NCI-H2171 (cell line): ENCODE measurements at places on chromosomes 7 and 10.

DNA sequence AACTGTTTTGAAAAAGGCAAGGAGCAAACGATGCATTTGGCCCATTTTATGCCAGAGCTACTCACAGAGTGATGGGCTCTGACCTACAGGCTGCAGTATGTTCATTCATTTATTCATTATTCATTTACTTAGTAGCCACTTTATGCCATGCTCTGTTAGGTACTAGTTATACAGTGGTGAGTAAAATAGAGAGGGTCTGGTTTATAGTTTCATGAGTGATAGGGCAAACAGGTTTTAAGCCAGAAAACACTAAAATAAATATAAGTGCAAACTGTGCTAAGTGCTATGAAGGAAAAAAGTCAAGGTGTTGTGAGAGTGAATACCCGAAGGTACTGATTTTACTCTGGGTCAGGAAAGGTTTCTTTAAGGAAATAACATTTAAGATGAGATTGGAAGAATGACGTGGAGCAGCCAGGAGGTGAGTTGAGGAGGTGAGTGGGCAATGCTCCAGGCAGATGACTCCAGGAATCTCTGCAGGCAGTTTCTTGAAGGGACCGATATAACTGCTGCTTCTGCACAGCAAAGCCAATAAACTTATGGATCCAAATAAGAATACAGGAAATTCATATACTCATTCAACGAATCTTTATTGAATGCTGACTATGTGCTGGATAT is 56.9 kb upstream of the FAM133B start:
- no peak for DNase-seq

DNA sequence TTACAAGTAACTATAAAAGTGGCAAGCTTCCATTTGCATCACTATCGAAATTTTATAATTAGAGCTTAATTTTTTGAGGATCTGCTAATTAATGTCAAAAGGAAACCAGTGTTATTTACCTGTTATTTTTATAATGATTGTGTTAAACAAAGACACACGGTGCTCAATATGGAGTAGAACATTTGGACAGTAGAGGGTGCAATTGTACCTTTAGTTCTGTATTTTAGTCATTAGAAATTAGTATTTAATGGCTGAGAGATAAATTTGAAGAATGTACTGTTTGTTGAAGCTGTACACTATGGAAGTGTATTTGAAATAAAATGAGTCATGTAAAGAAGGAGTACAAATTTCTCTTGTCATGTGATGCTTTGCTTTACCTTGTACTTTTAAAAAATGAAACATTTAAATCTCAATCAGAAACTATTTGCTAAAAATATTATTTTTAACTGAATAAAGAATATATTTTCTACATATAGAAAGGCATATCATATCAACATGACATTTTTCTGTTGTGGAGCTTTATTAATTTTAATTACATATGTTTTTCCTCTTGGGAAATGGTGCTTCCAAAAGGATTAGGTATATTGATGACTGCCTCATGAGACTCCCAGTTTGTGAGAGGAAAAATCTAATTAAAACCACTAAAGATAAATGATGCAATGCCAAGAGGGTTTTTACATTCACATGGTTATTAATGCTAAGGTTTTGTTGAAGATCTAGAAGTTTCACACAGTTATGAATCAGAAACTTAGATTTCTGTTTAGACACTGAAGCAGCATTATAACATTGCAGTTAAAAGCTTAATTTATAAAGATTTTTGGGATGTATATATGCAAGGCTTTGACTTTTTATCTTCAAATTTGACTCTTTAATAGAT is 10.4 kb upstream of the PRKG1 start:
- DNase-seq, result no peak

- DNase-seq, result no peak
These were observed 7.8 kb downstream of the C7orf33 start for GRCh38 chr7:148598351-148598750.

DNA sequence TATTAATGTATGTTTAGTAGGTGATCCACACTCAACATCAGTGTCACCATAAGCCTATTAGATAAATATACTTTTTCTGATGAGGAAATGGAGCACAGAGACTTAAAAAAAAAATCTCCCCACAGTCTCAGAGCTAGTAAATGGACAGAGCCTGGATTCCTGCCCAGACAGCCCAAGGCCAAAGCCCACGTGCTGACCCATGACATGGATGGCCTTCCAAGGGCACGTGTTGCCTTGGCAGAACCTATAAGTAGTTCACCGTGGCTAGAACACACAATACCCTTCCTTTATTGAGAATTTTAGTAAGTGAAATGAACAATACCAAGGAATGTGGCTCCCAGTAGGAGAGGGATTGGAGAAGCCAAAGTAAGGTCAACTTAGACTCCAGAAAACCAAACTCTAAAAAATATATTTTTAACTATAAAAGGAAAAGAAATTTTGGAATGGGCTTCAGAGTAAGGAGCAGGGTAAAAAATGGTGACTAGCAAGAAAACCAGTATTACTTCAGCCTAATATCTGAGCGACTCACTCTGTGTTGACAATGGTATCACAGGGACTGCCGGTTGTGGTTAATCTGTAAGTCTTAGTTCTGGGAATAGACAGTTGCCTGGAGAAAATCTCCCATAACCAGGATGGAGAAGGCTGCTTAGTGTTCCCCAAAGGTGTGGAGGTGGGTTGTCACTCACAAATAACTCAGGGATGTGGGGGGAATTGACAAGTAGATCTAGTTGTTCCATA is 223.0 kb downstream of the SORCS1 start:
- DNase-seq, result no peak

- peak; percentile 10 for DNase-seq
These were observed 119.0 kb downstream of the HTR7 start for GRCh38 chr10:90738885-90739284.

- no peak for DNase-seq
These were observed 18.4 kb downstream of the GNA12 start for GRCh38 chr7:2825559-2826227.

GRCh38 chr10:71598621-71599055 is 120.9 kb downstream of the C10orf105 start:
- DNase-seq, result no peak

DNA sequence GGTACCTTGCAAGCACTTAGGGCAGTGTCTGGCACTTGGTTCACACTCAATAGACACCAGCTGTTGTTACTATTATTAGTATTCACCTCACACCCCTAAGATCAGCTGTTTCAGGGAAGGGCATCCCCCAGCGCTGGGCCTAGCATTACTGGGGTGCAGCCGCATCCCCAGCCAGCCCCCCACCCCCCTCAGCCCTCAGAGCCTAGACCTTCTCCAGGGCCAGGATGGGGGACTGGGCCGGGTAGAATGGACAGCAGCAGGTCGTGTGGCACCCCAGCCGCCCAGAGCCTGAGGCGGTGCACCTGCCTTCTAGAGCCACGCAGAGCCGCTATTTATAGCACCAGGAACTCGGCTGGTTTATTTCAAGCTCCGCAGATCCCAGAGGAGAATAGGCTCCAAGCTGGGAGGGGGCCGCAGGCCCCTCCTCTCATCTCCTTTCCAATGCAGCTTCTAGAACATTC is 60.5 kb downstream of the GTF2IRD1 start:
- DNase-seq, result no peak

DNA sequence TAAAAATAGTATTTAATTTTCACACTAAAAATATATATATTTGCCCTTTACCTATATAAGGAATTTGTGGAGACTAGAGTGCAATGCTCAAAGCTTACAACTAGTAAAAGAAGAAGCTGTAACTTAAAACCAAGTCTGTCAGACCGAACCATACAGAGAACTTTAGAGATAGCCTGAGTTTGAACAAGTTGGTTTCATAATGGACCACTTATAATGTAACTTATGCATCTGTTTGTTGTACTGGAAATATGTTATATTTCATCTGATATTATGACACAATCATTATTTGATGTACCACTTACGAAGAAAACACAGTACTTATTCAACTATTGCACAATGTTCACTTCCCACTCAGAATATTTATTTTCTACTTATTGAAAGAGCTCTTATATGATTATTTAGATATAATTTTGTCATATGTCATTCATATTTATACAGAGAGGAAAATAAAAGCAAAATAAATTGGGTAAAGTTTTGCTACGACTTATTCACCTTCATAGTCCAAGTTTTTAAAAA is 462.8 kb downstream of the ATRNL1 start:
- DNase-seq, result no peak

- DNase-seq, result no peak
These were observed 147.0 kb downstream of the TCF7L2 start for GRCh38 chr10:113097036-113097435.

- DNase-seq, result no peak
These were observed 19.0 kb downstream of the MINPP1 start for GRCh38 chr10:87523731-87524130.

- DNase-seq, result peak; percentile 83
These were observed 60.4 kb upstream of the KCNIP2 start for GRCh38 chr10:101903827-101904550.

DNA sequence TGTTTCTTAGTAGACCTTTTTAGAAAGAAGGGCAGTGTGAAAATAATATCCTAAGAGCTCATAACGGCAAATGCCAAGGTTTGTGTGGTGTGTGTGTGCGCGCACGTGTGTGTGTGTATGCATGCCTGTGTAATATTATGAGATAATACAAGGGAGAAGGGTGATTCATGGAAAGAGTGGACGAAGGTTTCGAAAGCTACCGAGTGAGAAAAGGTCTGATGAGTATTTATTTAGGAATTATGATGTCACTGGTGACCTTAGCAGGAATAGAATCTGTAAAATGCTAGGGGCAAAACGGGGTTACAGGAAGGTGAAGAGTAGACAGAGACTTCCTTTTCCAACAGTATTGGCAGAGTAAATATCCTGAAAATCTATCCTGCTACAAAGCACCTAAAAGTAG is 107.3 kb downstream of the AHR start:
- no peak for DNase-seq

DNA sequence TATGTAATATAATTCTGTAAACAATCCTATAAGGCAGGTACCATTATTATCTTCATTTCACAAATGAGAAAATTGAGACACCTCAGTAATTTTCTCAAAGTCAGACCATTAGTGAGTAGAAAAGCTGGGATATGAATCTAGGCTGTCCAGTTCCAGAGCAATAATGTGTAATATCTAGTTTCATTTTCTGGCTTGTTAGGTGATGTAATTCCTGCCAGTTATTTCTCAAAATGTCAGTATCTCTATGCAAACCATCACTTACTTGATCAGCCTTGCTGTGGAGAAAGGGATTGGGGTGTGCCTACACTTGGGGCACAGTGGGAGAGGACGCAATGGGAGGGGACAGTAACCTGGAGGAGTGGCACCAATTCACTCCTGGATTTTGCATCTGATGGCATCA is 157.5 kb downstream of the LYZL1 start:
- no peak for DNase-seq

GRCh38 chr10:69662901-69663300 is 32.9 kb downstream of the FAM241B start:
- DNase-seq, result no peak

DNA sequence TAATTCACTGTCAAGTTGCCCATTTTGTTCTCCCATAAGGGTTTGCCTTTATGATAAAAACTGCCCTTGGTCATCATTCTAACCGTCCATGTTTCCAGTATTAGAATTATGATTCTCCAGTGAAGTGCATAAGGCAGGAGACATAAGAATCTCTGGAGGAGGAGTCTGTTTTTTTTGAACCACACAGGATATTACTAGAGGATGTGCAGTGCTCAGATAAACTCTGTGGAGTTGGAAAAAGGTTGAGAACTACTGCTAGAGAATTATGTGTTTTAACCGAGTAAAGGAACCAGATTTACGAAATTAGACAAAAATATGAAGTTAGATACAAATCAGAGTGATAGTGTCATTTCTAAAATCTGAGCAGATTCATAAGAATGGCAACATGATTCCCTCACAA is 40.5 kb downstream of the MDFIC start:
- no peak for DNase-seq
